ENCODE measurements at places on chromosomes 3 and 15.

DNA sequence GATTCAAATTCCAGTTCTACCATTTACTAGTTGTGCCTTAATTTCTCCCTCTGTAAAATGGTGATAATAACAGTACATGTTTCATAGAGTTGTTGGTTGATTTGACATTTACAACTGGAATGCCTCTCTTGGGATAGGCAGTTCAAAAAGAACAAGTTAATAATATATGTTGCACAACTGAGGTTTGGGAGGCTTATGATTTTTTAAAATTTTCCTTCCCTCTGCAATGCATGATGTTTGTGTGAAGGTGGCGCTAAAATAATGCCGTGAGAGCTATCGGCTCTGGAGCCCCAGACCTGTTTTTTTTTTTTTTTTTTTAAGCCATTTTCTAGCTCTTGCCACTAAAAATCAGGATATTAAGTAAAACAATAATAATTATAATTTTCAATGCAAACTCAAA lies 18.6 kb downstream of the DNAJB11 start:
- no peak for DNase-seq

DNA sequence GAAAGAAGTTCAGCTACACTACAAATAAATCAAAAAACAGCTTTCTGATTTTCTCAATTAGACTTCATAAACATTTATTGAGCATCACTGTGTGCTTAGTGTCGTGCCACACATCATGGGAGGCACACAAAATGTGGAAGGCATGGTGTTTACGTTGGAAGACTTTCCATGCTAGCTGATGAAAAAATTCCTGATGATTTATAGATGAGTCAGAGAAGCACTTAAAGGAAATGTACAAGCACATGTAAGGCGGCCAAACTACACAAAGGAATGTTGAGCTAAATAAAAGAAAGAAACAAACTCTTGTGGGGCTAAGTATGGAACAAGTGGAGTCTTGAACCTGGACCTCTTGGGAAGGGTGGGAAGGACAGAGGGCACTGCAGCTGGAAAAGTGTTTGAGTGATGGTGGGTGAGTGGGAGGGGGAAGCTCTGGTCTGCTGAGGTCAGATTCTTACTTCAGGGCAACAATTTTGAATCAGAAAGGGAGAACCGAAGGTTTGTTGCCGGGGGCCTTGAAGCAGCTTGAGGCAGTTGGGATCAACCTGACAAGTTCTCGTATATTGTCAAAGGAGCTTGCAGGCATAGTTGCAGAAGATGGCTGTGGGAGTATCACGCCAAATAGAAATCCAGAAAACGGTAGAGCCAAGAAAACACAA lies 66.9 kb downstream of the FOXB1 start:
- no peak for DNase-seq

- DNase-seq: no peak
These were observed 182.9 kb upstream of the RORA start for GRCh38 chr15:61411902-61412510.

DNA sequence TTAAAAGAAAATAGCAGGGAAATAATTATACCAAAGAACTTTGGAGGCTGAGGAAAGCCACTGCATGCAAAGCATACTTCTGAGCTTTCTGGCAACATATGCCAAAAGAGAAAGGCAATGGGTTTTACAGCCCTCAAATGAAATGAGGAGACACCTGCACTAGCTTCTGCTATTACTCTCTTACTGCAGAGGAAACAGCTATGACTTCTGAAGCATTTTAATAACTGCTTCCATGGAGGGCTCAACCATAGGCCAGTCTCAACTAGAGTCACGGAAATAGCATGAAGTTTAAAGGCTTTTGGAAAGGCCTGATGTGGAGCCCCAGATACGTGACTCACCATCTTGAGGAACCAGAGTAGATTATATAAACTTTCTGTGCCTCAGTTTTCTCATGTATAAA lies 114.8 kb downstream of the OXNAD1 start:
- no peak for DNase-seq

- peak; percentile 81 for DNase-seq
These were observed at the start of gene RARRES1 for GRCh38 chr3:158731938-158732855. Gene RARRES1 (minus strand): TSS chr3:158732457. CDS start chr3:158732415, 42 bp downstream.

DNA sequence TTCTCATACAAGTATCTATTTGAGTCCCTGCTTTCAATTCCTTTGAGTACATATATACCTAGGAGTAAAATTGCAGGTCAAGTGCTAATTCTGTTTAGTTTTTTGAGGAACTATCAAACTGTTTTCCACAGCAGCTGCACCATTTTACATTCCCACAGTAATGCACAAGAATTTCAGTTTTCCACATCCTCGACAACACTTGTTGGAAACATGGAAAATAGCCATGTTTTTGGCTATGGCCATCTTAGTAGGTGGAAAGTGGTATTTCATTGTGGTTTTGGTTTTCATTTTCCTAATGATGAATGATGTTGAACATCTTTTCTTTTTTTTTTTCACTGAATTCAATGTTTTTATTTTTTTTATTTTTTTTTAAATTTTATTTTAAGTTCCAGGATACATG lies 44.4 kb upstream of the TNFAIP8L3 start:
- DNase-seq: no peak
